ENCODE measurements at places on chromosomes 4 and X.

DNA sequence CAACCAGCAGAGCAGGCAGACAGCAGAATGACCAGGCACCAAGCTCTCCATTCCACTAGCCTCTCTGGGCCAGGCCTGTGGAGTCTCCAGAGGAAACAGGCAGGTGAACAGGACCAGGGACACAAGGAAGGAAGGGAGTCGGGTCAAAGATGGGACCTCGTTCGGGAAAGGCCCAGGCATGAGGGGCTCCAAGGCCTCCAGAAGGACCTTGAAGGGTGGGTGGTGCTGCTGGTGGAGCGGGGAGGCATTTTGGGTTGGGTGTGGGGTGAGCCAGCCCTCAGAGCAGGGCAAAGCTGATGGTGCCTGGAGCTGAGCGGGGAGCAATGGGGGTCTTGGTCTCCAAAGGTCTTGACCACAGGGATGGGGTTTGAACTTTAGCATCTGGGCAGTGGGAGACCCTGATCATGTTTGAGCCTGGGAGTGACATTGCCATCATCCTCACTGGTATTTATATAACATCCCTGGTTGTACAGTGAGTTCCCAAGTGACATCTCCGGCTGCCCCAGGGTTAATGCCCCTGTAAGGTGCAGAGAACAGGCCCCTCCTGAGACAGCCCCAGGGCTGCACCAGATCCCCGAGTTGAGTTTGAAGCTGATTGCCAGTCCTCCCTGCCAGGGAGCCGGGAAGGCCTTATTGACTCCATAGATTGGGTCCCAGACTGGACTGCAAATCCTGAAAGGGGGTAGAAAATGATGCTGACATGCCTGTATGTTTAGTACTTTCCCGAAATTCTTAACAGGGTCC, 52.7 kb downstream of the PSAPL1 start:
- no peak for DNase-seq

DNA sequence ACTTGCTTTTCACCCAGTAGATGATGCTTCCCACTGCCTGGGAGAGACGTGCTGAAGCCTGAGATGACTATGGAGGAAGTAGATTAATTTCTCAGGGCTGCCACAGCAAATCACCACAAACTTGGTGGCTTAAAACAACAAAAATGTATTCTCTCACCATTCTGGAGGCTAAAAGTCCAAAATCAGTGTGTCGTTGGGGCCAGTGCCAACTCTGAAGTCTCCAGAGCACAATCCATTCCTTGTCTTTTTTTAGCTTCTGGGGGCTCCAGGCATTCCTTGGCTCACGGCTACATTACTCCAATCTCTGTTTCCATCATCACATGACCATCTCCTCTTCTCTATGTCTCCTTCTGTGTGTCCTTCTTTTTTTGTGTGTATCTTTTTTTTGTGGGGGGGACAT, 105.8 kb upstream of the C1QTNF7 start:
- DNase-seq: no peak

DNA sequence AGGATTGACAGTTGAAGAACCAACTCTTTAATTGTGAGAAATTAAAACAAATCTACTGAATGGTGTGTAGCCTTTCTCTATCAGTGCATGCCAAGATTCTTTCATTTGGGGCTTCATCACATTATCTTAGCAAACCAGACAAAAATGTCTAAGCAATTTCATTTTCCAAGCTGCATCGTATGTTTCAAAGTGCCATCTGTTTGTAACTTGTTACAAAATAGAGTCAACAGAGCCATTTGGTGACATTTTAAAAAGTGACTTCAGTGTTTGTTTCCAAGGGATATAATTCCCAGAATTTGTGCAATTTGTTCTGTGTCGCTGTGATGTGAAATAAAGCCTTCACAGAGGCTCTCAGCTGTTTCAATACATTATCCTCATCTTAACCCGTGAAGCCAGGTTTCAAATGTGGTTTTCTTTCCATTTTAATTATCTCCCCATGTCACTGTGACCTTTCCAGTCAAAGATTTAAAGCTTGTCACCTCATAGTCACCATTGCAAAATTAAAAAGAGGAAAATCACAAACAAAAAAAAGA, 46.0 kb upstream of the C1QTNF7 start:
- no peak for DNase-seq

DNA sequence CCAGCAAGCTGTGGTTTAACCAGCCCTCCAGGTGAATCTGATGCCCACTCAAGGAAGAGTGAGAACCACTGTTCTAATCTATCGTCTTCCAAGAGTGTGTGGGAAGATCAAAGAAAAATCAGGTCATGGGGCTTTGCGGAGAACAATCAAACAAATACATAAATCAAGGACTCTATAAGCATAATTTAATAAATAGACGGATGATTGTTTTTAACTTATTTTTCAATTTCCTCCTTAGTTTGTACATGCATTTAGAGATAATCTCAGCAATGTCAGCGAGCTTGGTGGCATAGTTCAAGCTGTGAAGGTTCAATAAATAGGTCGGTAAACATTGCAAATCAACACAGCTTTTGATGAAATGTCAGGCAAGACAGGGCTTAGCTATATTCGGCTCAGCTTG, 84.9 kb downstream of the DMD start:
- DNase-seq: no peak

DNA sequence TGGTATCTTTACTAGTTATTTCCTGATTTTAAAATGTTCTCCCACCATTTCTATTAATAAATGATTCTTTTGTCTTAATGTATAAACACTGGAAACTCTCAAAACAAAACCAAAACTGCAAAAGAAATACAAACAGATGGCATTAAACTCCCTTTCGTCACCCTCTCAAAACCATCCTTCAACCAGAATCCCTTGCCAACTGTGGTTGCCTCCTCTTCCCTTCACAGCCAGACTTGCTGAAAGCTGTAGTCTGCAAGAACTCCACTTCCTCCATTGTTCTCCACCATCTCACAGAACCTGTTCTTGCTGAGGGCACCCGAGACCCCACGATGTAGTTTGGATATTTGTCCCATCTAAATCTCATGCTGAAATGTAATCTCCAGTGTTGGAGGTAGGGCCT, 96.5 kb downstream of the WWC2 start:
- no peak for DNase-seq

DNA sequence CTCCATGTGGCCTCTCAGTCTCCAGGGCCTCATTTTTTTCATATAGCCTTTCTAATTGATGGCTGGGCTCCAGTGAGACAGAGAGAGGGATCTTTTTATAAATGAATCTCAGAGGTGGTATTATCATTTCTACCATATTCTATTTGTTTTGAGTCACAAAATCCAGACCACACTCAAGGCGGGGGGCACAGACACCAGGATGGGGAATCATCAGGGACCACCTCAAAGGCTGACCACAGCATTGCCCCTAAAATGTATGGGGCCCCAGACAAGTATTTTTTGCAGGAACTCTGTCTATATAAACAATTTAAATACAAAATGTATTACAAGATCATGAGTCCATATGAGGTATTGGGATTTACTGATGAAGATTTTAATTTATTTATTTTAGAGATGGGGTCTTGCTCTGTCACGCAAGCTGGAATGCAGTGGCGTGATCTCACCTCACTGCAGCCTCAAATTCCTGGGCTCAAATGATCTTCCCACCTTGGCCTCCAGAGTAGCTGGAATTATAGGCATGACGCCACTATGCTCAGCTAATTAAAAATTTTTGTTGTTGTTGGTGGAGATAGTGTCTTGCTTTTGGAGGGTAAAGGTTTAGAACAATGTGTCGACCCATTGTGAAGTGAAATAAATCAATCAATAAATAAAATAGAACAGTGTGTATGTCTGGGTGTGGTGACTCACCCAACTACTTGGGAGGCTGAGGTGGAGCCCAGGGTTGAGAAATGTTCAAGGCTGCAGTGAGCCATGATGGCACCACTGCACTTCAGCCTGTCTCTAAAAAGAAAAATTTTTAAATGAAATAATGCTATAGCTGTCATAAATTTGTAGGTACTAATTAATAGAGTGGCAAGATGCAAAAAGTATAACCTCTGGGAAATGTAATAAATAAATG, 29.4 kb downstream of the WDR13 start:
- DNase-seq: no peak

- no peak for DNase-seq
These were observed 607.8 kb downstream of the FSTL5 start for GRCh38 chr4:161555689-161556660.

GRCh38 chr4:115841871-115842270, 728.5 kb upstream of the NDST4 start:
- no peak for DNase-seq

- peak; percentile 30 for DNase-seq
These were observed 16.6 kb downstream of the JAKMIP1 start for GRCh38 chr4:6183740-6184139.

DNA sequence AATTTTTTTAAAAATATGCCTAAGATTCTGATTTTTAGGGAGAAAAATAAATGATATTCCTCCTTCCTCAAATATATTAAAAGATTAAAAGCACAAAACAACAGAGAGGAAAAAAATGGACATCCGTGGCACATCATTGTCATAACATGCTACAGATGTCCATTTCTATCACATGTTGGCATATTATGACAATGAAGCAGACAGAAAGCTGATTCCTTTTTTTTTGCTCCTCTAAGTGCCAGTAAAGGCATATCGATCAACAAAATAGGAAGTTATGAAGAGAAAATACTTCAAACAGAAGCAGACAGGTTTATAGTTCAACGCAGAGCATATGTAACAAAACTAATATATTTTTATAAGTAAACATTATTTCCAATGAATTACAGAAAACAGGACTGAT, 11.2 kb downstream of the KLHL8 start:
- no peak for DNase-seq

DNA sequence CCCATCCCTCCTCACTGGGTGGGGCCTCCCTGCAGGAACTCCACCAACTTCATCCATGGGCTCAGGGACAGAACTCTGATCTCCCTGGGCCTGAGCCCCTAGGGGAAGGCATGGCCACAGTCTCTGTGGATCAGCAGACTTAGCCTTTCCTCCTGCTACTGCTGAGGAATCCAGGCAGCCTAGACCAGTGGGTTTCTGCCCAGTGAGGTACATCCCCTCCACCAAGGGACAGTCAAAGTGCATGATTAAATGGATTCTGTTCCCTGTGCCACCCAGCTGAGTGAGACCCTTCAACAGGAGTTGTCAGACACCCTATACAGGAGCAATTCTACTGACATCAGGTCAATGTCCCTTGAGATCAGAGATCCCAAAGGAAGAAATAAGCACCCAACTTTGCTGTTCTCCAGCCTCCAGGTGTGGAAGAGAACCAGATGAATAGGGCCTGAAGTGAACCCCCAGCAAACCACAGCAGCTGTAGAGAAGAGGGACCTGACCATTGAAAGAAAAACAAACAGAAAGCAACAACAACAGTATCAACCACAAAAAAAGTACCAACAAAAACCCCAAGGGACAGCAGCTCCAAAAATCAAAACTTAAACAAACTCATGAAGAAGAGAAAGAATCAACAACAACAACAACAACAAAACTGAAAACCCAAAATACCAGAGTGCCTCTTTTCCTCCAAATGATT, 84.8 kb downstream of the CHIC1 start:
- DNase-seq: no peak

DNA sequence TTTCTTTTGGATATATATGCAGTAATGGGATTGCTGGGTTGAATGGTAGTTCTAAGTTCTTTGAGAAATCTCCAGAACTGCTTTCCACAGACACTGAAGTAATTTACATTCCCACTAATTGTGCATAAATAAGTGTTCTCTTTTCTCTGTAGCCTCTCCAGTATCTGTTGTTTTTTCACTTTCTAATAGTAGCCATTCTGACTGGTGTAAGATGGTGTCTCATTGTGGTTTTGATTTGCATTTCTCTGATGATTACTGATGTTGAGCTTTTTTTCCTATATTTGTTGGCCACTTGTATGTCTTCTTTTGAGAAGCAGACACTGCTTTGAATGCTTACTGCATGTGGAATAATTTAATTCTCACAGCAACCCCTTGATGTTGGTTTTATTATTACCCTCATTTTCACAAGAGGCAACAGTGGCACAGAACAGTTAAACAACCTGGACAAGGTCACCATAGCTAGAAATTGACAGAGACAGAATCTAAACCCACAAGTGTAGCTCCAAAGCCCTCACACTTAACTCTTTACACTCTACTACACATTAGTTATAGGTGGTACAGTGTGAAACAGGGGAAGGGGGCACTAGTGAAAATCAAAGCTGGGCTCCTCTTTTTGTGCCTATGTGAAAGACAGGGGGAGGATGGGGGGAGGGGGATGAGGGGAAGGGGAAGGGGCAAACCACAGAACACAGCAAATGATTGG, 96.1 kb downstream of the REELD1 start:
- no peak for DNase-seq

DNA sequence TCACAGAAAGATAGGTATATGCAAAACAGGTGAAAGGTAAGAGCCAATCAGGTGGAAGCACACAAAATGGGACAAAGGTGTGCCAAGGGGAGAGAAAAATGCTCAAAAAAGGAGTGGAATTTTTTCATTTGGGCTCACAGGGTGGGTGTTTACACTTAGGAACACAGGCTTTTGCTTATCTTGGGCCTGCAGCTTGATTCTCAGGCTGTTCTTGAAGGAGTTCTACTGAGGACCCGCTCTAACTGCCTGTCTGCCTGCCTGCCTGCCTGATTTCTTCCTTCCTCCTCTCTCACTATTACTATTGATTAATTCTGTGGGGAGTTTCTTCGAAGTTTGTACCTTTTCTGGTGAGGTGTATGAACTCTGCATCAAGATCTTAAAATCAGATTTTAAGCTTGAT, 120.3 kb upstream of the CTSO start:
- DNase-seq: no peak

DNA sequence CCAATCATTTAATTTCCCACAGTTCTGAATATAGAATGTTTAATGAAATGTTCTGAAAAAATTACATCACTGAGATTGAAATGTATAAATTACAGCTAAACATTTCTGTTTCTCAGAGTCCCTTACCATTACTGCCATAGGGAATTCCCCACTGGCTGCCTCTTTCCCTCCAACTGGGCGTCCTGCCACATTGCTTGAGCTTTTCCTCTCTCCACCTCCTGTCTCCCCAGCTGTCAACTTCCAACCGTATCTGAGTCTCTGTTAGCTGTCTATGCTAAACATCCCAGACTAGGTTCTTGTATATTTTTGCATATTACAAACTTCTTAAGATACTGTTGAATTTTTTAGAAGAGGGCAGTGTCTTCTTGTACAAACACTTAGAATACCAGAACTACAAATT, 407.3 kb upstream of the SLIT2 start:
- no peak for DNase-seq

GRCh38 chr4:115424852-115425251, 311.4 kb upstream of the NDST4 start:
- DNase-seq: no peak

GRCh38 chrX:31858915-31859314, 787.1 kb upstream of the FTHL17 start:
- no peak for DNase-seq

DNA sequence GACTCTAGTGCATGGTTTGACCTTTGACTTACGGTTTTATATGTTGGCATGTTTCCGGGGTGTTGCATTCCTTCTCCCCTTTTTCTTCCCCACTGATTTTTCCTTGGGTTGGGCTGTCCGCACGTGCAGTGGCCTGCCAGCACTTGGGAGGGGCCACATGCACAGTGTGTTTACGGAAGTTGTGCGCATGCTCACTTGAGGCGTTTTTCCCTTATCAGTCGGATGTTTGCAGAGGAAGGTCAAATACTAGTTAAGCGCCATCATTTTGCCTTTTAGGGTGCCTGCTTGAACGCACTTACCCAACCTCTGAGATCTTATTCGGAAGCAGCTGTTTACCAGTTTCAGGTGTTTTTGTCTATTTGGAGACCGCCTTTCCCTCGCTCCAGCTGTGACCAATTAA, 653.9 kb upstream of the AADAT start:
- DNase-seq: no peak

GRCh38 chr4:152943672-152944071, 7.5 kb downstream of the FHDC1 start:
- no peak for DNase-seq
